Heart left ventricle (tissue), 16 donors: ENCODE measurements at places on chromosomes 1 and 21. TPM values are rescaled to one million over a fixed set of nuclear protein-coding genes. Genes with fewer than 3 reads are reported as not detected.

The CLCA1 gene
- total RNA-seq, result 0.07 TPM

The PLPPR5 gene
- total RNA-seq, result not detected

The TAL1 gene
- total RNA-seq, result 3.5 TPM

The ERICH3 gene
- not detected for total RNA-seq

The KIF14 gene
- total RNA-seq, result 0.33 TPM

The PGLYRP4 gene
- total RNA-seq, result not detected

The ISG20L2 gene
- total RNA-seq, result 11.7 TPM

The DNASE2B gene
- not detected for total RNA-seq

- H3K27ac ChIP-seq, result no peak overlapping the region
- H3K27me3 ChIP-seq, result no peaks in the 10 kb centered on the region
- no peak for DNase-seq
- H3K36me3 ChIP-seq, result no peaks in the 10 kb centered on the region
These were observed 101.4 kb upstream of the RGS1 start for GRCh38 chr1:192474080-192474683.

DNA sequence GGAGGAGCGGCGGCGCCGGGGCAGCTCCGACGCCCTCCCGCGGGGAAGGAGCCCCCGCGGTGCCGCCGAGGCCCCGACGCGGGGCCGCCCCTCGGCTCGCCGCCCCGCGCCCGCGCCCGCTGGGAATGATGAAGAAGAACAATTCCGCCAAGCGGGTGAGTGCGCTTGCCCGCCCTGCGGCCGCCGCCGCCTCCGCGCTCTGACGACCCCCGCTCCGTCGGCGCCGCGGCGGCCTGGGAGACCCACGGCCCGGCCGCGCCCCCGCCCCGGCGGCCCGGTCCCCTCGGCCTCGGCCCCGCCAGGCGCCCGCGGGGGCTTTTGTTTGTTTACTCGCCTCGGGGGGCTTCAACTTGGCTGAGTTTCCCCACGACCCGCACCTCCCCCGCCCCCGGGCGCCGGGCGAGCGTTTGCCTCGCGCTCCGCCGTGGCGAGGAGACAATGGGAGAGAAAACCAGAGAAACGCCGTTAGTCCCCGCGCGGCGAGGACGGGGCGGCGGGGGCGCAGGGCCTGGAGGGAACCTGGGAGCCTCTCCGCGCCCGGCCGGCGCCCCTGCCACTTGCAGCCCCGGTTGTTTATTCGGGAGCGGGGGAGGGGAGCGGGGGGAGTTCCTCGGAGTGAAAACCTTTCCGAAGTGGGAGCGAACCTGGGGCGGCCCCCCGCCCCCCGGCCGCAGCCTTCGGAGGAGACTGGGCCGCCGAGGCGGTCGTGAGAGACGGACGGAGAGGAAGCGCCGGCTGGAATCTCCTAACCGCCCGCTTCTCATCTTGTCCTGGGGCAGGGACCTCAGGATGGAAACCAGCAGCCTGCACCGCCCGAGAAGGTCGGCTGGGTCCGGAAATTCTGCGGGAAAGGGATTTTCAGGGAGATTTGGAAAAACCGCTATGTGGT is 661 bp downstream of the PLEKHO1 start:
- H3K4me1 ChIP-seq, result peaks cover 43% of the 10 kb centered on the region
- H3K36me3 ChIP-seq, result peaks cover 35% of the 10 kb centered on the region
- peak; percentile 48 for DNase-seq
- peak overlapping the region; percentile 86 for H3K4me3 ChIP-seq

DNA sequence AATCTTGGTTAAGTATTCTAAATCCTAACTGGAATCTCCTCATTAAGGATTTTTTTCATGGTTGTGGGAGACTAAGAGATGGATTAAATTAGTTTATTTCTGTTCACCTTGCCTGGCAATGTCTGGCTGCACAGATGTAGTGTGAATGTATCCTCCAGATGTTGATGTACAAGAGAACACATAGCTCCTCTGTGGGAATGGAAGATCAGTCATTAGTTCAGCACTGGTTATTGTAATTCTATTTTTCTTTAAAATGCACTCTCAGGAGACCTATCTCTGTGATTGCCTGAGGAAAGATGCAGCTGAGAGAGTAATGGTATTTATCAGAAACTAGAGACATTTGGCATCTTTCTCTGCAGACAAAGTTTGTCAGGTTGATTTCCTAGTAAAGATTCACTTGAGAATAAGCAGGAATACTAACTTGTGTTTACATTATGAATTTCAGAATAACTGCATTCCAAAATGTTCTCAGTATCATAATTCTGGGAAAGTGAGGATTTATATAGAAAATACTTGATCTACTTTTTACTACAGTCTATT is 178.6 kb downstream of the GIPC2 start:
- H3K36me3 ChIP-seq, result no peaks in the 10 kb centered on the region
- H3K27ac ChIP-seq, result no peak overlapping the region
- H3K4me1 ChIP-seq, result no peaks in the 10 kb centered on the region
- no peaks in the 10 kb centered on the region for H3K27me3 ChIP-seq
- DNase-seq, result no peak

DNA sequence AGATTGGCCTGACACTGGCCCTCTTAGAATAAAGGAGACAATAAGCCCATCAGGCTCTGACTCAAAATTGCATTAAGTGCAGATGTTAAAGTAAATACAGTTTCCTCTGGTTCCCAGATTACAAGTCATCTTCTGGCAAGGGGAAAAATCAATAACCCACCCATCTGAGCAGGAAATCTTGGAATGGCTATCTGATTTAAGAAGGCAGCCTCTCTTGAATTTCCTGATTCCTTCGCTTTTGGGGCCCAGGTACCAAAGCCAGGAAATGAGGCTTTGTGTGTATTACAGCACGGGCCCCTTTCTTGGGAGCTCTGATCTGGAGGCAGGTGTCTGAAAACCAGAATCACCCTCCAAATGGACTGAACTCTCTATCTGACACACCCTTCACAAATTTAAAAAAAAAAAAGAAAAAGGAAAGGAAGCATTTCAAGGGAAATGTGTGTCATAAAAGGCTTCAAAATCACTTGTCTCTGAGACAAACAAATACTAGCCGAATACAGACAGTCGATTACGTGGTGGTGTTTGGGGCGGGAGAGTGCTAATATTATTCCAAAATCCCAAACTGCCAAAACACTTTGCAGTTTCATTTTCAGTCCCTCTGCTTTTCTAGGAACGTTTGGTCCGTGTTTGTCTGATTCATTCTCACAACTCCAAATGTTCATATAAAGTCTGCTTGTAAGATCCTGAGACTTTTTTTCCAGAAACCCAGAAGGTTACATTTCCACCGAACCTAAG is 240.9 kb upstream of the CAMK1G start:
- H3K36me3 ChIP-seq, result no peaks in the 10 kb centered on the region
- DNase-seq, result no peak
- no peaks in the 10 kb centered on the region for H3K4me1 ChIP-seq
- H3K4me3 ChIP-seq, result no peak overlapping the region
- no peak overlapping the region for H3K27ac ChIP-seq

DNA sequence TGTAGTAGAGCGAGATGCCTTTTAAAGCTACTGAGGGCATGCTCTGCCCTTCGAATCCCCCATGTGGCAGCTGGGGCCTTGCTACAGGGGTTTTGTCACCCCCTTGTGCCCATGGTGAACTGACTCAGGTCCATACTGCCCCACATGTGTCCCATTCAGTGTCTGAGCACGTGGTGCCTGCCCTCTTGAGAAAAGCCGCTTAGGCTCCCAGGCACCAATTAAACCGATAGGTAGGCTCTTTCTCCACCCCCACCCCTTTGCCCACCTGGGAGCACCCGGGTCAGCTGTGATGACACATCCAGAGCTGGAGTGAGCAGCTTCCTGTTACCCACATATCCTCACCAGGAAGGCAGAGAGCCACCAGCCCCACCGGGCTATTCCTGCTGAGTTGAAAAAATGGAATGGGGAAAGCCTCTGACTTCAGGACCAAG is 30.5 kb downstream of the TMCC2 start:
- H3K27ac ChIP-seq, result no peak overlapping the region
- no peaks in the 10 kb centered on the region for H3K36me3 ChIP-seq
- H3K27me3 ChIP-seq, result no peaks in the 10 kb centered on the region
- DNase-seq, result no peak

DNA sequence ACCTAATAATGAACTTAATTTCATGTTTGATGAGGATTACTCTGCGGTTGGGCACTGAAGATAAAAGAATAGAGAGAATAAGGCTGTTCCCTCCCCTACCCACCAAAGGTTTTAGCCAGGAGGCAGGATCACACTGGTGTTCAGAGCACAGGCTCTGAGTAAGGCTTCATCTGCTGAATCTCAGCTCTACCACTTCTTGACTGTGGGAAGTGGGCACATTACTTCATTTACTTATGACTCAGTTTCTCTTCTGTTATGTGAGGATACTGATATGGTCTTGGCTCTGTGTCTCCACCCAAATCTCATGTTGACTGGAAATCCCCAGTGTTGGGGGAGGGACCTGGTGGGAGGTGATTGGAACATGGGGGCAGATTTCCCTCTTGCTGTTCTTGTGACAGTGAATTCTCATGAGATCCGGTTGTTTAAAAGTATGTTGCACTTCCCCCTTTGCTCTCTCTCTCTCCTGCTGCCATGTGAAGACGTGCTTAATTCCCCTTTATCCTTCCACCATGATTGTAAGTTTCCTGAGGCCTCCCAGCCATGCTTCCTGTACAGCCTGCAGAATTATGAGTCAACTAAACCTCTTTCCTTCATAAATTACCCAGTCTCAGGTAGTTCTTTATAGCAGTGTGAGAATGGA is 79.7 kb downstream of the SMYD2 start:
- H3K36me3 ChIP-seq, result peaks cover 10% of the 10 kb centered on the region
- peak overlapping the region; percentile 95 for H3K27ac ChIP-seq
- no peaks in the 10 kb centered on the region for H3K27me3 ChIP-seq

DNA sequence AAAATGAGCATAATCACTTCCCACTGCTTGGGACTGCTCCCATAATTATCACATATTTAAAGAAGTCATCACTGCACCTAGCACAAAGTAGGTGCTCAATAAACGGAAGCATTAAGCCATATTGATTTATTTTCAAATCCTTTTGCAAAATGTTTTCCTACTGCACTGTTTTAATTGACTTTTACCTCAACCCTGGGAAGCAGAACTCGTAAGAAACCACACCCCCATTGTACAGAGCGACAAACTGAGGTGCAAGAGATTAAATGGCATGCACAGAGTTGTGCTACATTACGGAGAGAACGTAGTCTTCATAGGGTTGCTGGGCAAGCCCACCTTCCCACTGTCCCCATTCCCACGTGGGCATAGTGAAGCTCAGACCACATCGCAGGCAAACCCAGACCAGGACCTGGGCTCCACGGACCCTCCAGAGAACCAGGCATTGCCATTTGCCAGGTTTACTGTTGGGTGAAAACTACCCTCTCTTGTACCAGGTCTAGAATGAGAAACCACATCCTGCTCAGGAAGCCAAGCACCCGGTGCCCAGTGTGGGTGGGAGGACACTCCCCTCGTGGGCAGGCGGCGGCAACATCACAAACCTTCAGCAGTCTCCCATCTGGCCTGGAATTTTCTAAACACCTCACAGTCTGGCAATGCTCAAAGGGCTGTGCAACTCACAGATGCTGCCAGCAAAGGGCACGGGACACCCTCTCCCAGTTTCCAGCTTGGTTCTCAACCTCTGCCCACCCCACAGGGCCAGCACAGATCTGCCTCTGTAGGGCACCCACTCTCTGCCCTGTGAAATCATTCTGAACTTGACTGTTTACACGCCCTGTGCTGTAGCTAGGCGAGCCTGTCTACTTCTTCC is 8.2 kb downstream of the IFFO2 start:
- no peak overlapping the region for H3K4me3 ChIP-seq
- DNase-seq, result no peak
- H3K27me3 ChIP-seq, result no peaks in the 10 kb centered on the region
- H3K36me3 ChIP-seq, result no peaks in the 10 kb centered on the region
- H3K27ac ChIP-seq, result peak overlapping the region; percentile 95
- H3K4me1 ChIP-seq, result peaks cover 65% of the 10 kb centered on the region

- no peaks in the 10 kb centered on the region for H3K4me1 ChIP-seq
- H3K4me3 ChIP-seq, result no peak overlapping the region
- no peaks in the 10 kb centered on the region for H3K36me3 ChIP-seq
These were observed 425.1 kb downstream of the SETD4 start for GRCh38 chr21:35635261-35635660.

DNA sequence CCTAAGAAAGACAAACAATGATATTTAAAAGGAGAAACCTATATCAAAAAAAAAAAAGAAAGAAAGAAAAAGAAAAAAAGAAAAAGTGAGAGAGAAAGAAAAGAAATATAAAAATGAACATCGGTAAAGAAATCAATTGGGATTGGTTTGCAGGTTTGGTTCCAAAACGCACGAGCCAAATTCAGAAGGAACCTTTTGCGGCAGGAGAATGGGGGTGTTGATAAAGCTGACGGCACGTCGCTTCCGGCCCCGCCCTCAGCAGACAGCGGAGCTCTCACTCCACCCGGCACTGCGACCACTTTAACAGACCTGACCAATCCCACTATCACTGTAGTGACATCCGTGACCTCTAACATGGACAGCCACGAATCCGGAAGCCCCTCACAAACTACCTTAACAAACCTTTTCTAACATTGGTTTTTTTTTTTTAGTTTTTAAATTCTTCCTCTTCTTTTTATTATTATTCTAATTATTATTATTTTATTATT is 11.7 kb downstream of the LHX9 start:
- peaks cover 4% of the 10 kb centered on the region for H3K27me3 ChIP-seq
- H3K4me3 ChIP-seq, result no peak overlapping the region
- H3K36me3 ChIP-seq, result no peaks in the 10 kb centered on the region
- DNase-seq, result no peak
- no peaks in the 10 kb centered on the region for H3K4me1 ChIP-seq
- no peak overlapping the region for H3K27ac ChIP-seq

GRCh38 chr1:16145030-16145661 is 10.7 kb downstream of the EPHA2 start:
- H3K36me3 ChIP-seq, result peaks cover 14% of the 10 kb centered on the region
- peak; percentile 89 for DNase-seq
- peak overlapping the region; percentile 26 for H3K4me3 ChIP-seq
- peaks cover 76% of the 10 kb centered on the region for H3K4me1 ChIP-seq
- H3K27ac ChIP-seq, result peak overlapping the region; percentile 98

- no peak overlapping the region for H3K27ac ChIP-seq
- H3K4me1 ChIP-seq, result peaks cover 6% of the 10 kb centered on the region
- peaks cover 12% of the 10 kb centered on the region for H3K27me3 ChIP-seq
- H3K4me3 ChIP-seq, result no peak overlapping the region
These were observed 283.3 kb downstream of the RRAGC start for GRCh38 chr1:38576241-38576640.

- DNase-seq, result no peak
- no peaks in the 10 kb centered on the region for H3K4me1 ChIP-seq
- no peak overlapping the region for H3K4me3 ChIP-seq
- no peaks in the 10 kb centered on the region for H3K36me3 ChIP-seq
- H3K27me3 ChIP-seq, result no peaks in the 10 kb centered on the region
These were observed 55.1 kb upstream of the ZNF281 start for GRCh38 chr1:200464784-200465400.

GRCh38 chr21:34560609-34561008 is 48.6 kb upstream of the KCNE1 start:
- no peak overlapping the region for H3K4me3 ChIP-seq
- DNase-seq, result no peak
- H3K27me3 ChIP-seq, result no peaks in the 10 kb centered on the region
- peaks cover 3% of the 10 kb centered on the region for H3K4me1 ChIP-seq
- H3K36me3 ChIP-seq, result no peaks in the 10 kb centered on the region

GRCh38 chr1:22855668-22856606 is 116.7 kb downstream of the LACTBL1 start:
- H3K27ac ChIP-seq, result no peak overlapping the region
- H3K27me3 ChIP-seq, result no peaks in the 10 kb centered on the region
- no peaks in the 10 kb centered on the region for H3K36me3 ChIP-seq
- DNase-seq, result no peak
- H3K4me3 ChIP-seq, result no peak overlapping the region

- no peak for DNase-seq
- H3K4me3 ChIP-seq, result no peak overlapping the region
- no peaks in the 10 kb centered on the region for H3K36me3 ChIP-seq
- H3K27me3 ChIP-seq, result no peaks in the 10 kb centered on the region
- no peak overlapping the region for H3K27ac ChIP-seq
These were observed 112.1 kb upstream of the NEGR1 start for GRCh38 chr1:72394457-72394856.

GRCh38 chr1:150981177-150981804 is 801 bp upstream of the ANXA9 start:
- no peak overlapping the region for H3K4me3 ChIP-seq
- H3K27me3 ChIP-seq, result no peaks in the 10 kb centered on the region
